Hematopoietic multipotent progenitor cell treated with erythropoietin and hydrocortisone succinate and interleukin-3 and kit ligand, for 6 days (in vitro differentiated cells): ENCODE measurements at places on chromosomes 3 and 15.

DNA sequence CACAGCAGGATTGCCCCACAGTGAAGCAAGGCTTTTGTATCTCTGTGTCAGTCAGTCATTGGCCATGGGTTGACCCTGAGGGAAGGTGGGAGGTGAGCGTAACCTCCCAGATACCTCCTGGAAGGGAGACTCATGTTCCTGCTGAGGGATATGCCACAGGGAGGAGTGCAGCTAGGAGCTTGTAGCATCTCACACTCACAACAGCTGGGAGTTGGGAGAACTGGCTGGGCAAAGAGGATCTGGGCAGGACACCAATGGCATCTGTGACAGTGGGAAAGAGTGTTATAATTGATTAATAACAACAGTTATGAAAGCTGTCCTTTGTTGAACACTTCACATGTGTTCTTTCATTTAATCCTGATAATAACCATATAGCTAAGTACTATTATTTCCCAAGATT, 171.0 kb downstream of the TLE3 start:
- no peak for DNase-seq

DNA sequence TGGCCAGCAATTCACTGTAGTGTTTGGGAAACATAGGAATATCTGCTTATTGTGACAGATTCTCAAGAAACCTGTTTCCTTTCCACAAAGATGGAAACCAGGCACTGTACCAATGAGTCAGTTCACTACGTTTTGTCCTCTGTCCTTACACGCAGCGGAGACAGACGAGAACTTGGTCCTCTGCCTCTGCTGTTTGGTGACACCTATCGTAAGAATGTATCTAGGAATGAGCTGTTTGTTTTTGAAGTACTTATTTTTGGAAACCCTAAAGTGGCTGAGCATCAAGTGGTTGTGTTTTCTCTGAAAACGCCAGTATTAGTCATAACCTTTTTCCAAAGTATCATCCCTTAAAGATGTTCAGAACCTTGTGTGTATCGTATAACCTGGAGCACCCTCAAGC, 93.0 kb downstream of the PGPEP1L start:
- DNase-seq, result no peak

DNA sequence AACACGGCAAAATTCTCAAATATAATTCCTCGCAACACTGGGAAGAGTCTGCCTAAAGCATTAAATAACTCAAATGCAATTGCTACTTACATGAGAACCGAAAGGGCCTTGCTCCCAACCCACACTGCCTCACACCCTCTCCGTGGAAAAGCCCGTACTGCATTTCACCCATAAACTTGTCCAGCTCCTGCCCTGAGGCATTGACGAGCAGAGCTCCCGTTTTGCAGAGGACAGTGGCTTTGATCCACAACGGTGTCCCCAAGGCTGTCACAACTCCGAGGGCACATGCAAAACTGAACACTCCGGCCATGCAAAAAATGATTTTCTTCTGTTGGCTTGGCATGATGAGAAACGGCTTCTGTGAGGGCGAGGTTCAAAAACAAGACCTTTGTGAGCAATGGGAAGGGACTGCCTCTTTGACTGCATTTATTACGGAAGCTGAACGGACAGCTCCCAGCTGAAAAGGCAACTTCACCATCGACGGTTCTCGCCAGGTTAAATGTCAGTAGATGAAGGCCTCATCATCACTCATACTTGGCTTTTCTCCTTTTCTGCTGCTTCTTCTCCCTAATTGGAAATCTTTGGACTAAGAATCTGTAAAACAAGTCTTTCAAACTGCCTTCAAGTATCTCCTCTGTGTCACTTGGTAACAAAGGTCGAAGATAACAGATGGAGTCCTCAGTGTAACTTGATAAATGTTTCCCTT, at the start of gene CLRN1:
Gene CLRN1 (minus strand): TSS at position 362 of the 706 bp plus-strand sequence. CDS start 19 bp downstream, at position 343.
- no peak for DNase-seq

GRCh38 chr3:125585595-125586223, 9.6 kb downstream of the OSBPL11 start:
- DNase-seq, result peak; percentile 75

DNA sequence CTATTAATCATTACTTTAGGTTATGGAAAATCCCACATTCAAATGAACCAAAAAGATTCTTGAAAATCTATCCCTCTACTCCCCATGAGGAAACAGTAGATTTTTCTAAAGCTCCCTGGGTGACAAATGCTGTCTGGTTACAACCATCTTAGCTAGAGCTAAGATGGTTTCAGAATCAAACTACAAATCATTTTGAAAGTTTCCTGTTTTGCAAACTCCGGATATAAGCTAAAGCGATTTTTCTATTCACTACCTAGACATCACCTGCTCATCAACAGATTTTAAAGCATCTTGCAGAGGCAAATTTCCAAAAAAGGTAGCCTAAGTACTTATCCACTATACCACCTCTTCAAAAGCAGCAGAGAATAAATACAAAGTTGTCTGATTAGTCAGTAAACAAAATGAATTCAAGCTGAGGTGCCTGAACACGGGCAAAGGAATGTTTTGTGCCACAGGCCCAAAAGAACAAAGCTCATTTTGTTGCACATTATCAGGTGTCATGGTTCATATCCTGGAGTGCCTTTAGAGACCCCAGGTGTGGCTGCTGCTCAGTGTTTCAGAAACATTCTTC, 204.9 kb downstream of the TNIK start:
- DNase-seq, result no peak

DNA sequence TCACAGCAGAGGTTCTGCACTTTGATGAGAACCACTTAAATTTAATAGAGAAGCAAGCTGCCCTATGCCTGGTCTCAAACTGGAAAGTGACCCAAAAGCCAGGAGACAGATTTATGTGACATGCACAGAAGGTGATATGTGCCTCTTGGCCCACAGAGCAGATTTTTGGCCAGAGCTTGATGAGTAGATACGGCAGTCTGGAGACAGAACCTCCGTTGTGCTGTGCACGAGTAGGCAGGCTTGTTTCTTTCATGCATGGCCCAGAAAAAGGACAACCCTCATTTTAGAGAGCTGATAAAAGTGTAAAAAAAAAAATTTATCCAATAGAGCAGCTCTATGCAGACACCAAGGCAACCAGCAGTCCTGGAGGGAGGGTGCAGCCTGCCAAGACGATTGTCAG, 423.1 kb downstream of the CNTN6 start:
- no peak for DNase-seq

- DNase-seq, result no peak
These were observed 93.2 kb upstream of the MBNL1 start for GRCh38 chr3:152175528-152175889.

GRCh38 chr3:4709341-4709740, 216.2 kb downstream of the ITPR1 start:
- no peak for DNase-seq
